ENCODE measurements at places on chromosomes 1 and 21.
A peak's percentile ranks its signal among the peaks of the same experiment; 100 is the strongest.

DNA sequence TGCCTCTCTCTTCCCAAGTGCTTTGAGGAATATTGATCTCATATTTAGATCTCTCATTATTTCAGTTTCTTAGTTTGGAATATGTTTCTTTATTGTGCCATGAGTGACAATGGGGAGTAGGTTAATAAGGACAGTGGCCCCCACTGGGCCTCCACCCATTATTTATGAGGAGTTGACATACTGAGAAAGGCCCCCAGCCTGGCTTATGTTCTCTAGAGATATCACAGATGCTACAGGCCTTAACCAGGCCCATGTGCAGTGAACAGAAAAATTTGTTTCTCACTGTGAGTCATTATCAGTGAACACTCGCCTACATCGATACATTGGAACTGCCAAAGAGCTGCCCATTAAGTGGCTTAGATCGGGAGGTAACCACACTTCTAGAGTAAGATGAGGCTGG lies 35.7 kb upstream of the SYT6 start:
- no peak for DNase-seq

- DNase-seq, result no peak
Observed at GRCh38 chr1:211677659-211678058, 2.2 kb upstream of the NEK2 start.

GRCh38 chr1:80994038-80994437 lies 806.7 kb upstream of the ADGRL2 start:
- DNase-seq, result no peak

DNA sequence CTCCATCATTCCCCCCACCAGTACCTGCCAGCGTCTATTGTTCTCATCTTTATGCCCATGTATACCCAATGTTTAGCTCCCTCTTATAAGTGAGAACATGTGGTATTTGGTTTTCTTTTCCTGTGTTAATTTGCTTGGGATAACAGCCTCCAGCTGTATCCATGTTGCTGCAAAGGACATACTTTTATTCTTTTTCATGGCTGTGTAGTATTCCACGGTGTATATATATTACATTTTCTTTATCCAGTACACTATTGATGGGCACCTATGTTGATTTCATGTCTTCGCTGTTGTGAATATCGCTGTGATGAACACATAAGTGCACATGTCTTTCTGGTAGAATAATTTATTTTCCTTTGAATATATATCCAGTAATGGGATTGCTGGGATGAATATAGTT lies 313.3 kb upstream of the GREM2 start:
- no peak for DNase-seq

- no peak for DNase-seq
Observed at GRCh38 chr1:151476083-151476482, 16.8 kb upstream of the POGZ start.

GRCh38 chr1:154659823-154660592 lies 52.0 kb upstream of the ADAR start:
- no peak for DNase-seq

DNA sequence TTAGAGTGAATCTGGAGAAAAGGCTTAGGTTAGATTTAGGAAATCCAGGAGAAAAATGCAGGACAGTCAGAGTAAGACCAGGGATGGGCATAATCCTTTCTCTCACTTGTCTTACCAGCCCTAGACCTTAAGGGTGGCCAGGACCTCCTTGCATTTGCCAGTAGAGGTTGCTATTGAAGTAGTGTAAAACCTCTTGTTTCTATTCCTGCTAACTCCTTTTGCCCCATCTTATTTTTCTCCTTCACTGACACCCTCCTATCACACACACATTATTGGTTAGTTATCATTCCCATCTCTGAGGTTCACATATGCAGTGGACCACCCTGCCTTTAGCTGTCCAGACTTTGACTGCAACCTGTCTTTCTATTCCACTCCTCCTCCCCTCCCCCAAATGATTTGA lies 75.0 kb upstream of the MACF1 start:
- peak; percentile 44 for DNase-seq

GRCh38 chr1:32933742-32934322 lies 30.8 kb downstream of the RNF19B start:
- no peak for DNase-seq

- DNase-seq, result no peak
Observed at GRCh38 chr21:43827015-43827611, 37.7 kb downstream of the RRP1 start.

GRCh38 chr1:12475947-12476346 lies 142.1 kb downstream of the DHRS3 start:
- no peak for DNase-seq

- no peak for DNase-seq
Observed at GRCh38 chr1:2789986-2790581, 11.4 kb downstream of the TTC34 start.
